ENCODE measurements at places on chromosomes 5 and 9.

DNA sequence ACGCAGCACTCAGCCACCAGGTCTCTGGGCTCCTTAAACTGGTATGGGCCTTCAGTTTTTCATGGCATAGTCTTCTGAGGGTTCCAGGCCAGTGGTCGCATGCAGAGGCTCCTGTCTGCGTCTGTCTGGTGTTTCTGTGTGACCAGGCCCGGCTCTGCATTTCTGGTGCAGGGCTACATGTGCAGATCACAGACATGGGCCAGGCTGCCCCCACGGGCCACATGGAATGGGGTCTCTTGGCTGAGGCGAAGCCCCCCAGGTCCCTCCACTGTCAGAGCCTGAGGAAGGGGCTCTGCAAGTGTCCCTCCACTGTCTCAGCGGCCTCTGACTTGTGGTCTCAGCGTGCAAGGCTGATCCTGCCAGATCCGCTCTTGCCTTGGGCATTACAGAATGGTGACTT lies 15.6 kb upstream of the CARD19 start:
- DNase-seq: no peak

- DNase-seq: no peak
Observed at GRCh38 chr9:120701248-120701647, 13.0 kb downstream of the MEGF9 start.

GRCh38 chr9:20353524-20353923 lies 268.8 kb downstream of the MLLT3 start:
- DNase-seq: no peak

DNA sequence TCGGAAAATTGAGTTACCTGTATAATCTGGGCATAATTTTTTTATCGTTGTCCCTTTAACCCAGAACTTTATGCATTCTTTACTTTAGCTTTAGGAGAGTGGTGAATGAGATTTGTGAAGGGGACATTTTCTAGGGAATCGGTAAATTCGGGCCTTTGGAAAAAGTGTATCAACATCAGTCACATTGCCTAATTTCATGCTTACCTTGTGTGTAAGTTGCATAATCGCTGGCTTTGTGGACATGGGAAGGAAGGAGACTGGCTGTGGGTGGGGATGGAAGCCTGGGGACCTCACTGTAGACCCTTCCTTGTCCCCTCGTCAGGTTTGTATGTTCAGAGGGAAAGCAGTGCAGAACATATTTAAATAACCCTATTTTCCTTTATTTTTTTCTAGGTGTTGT lies 3.3 kb downstream of the PSAT1 start:
- no peak for DNase-seq

- no peak for DNase-seq
Observed at GRCh38 chr9:122276096-122276495, 11.4 kb downstream of the MRRF start.

DNA sequence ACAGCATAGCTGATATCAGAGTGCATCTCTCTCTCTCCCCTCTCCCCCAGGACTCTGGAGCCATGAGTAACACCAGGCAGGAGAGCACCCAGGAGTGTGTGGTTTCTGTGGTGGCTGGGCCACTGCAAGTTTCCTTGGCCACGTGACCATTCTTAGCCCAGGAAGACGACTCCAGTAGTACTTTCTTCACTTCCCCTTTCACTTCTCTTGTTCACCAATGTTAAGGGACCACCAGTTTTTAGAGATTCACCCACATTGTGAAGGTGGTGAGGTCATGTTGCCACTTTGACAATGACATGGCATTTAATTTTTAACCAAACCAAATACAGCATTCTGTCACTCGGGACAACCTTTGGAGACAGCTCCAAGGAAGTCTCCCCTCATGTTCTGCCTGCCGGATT lies 17.9 kb upstream of the DAPK1 start:
- DNase-seq: no peak

DNA sequence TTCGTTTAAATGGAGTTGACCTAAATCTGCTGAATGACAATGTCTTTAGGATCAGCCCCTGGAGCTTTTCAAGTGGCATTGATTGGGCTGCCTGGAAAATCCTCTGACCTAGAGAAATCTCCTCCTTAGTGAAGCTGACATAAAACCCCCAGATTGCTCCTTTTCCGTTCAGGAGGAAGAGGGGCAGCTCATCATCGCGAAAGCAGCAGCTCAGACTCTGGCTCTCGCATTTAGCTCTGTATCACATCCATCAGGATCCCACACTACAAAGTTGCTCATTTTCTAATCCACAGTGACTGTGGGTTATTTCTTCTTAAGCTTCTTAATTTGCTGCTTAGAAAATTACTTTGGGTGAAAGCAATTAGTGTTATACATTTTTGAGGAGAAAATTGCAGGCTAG lies 373.7 kb downstream of the ENC1 start:
- DNase-seq: no peak

GRCh38 chr5:132951897-132952296 lies 11.5 kb downstream of the AFF4 start:
- DNase-seq: no peak

- DNase-seq: no peak
Observed at GRCh38 chr5:18048449-18048848, 414.2 kb downstream of the TAF11L14 start.

DNA sequence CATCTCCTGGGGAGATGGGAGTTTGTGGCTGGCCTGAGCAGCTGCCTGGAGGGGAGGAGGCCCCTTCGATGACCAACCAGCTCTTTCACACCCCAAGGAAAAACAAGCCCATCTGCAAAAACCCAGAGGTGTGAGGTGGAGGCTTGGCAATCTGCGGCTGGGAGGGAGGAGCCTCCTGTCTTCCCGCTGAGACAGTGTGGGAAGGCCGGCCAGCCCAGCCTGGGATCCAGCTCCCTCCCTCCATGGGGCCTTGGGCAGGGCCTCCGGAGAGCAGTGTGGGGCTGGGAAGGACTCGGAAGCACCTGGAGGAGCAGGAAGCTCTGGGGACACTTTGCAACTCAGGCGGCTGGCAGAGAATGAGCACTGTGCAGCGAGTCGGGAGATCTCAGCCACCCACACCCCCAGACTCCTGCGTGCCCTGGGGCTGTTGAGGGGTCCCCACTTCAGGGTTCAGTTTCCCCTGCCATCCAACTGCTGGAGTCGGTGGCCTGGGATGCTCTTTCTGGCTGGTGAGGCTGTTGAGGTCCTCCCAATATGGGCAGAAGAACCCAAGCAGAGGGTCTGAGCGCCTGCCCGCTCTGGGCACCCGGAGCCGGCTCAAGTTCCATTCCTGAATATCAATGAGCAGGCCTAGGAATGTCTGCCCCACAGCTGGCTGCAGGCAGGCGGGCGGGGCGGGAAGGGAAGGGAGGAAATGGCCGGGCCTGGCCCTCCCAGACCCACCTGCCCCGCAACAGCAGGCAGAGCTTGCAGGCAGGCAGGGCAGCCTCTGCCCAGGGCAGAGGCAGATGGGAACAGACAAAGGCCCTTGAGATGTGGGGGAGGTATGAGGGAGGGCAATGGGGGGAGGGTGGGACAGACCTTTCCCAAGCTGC lies 101.1 kb downstream of the FGF18 start:
- no peak for DNase-seq

DNA sequence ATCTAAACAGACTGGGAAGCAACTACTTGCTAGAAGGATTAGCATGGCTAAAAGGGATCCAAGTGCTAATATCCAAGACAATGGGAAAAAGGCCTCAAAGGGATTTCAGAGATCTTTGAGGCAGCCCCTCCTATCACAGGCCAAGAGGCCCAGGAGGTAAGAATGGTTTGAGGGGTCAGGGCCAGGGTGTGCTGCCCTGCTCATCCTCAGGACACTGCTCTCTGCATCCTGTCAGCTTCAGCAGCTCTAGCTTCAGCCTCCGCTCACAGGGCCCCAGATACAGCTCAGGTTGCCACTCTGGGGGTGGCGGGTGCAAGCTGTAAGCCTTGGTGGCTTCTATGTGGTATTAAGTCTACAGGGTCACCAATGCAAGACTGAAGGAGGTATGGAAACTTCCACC lies 278.7 kb downstream of the PARP8 start:
- DNase-seq: no peak

DNA sequence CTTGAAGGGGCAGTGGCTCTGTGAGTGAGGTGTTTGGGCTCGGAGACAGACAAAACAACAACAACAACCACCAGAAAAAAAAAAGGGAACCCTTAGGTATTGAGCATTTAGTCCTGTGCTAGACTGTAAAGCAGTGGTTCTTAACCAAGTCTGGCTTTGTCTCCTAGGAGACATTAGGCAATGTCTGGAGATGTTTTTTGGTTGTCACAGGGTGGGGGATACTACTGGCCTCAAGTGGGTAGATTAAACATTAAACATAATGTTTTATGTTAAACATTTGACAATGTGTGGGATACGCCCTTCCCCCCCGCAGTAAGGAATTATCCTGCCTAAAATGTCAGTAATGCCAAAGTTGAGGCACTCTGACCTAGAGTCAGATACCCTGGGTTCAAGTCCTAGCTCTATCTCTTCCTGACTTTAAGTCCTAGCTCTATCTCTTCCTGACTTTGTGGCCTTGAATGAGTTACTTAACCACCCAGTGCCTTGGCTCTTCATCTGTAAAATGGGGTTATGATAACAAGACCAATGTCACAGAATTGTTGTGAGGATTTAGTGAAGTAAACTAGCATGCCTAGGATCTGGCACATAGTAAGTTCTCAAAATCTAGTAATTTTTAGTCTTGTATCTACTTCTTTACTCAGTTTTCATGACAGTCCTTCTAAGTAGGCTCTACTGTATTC lies 1.8 kb downstream of the TRIM32 start:
- no peak for DNase-seq

Data from NCI-H1436 (cell line).